ENCODE measurements at places on chromosomes 4 and X.

GRCh38 chr4:98627531-98628257 lies 30.7 kb downstream of the TSPAN5 start:
- H3K36me3 ChIP-seq, result peaks cover 3% of the 10 kb centered on the region
- DNase-seq, result no peak
- no peak overlapping the region for H3K4me3 ChIP-seq
- H3K27me3 ChIP-seq, result no peaks in the 10 kb centered on the region

- DNase-seq, result no peak
- H3K4me3 ChIP-seq, result no peak overlapping the region
Measured at GRCh38 chrX:7943600-7944245, 16.5 kb upstream of the PNPLA4 start.

- H3K27me3 ChIP-seq, result peaks cover 8% of the 10 kb centered on the region
- no peak for DNase-seq
- H3K4me3 ChIP-seq, result no peak overlapping the region
Measured at GRCh38 chr4:42385516-42385915, 11.8 kb upstream of the SHISA3 start.

DNA sequence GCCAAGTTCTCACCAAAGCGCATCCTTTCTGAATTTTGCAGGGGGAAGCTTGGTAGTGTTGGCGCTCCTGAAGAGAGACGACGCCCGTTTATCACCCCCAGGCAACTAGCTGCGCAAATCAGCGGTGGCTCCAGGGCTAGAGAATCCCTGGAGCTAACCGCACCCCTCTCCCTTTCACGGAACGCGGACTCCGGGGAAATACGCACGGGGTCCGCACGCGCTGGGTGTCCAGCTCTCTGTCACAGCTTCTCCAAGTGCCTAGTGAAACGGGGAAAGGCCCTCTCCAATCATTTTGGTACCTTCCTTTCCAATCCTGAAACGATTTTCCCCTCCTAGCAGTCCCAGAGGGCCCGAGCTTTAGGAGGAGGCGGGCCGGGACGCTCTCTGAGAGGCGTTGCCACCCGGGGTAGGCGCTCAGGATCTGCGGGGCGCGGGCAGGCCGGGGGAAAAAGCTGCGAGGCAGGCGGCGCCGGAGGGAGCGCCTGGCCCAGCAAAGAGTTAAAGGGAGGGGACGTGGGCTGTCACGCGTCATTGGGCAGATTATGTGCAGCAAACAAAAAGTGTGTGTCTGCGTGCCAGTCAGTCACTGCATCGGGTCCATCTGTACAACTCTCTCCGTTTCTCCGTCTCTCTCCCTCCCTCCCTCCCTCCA lies at the start of gene PRDM8:
PRDM8 (plus strand) TSS at position 582 of the 652 bp plus-strand sequence. CDS start 2,578 bp downstream, outside the sequence.
- peaks cover 21% of the 10 kb centered on the region for H3K4me1 ChIP-seq
- H3K27ac ChIP-seq, result no peak within 1 kb of the TSS
- peaks cover 84% of the 10 kb centered on the region for H3K27me3 ChIP-seq
- no peak for DNase-seq
- peaks cover 25% of the 10 kb centered on the region for H3K36me3 ChIP-seq

GRCh38 chr4:72896515-72896914 lies 173.0 kb downstream of the COX18 start:
- H3K4me1 ChIP-seq, result no peaks in the 10 kb centered on the region
- H3K27ac ChIP-seq, result no peak overlapping the region

DNA sequence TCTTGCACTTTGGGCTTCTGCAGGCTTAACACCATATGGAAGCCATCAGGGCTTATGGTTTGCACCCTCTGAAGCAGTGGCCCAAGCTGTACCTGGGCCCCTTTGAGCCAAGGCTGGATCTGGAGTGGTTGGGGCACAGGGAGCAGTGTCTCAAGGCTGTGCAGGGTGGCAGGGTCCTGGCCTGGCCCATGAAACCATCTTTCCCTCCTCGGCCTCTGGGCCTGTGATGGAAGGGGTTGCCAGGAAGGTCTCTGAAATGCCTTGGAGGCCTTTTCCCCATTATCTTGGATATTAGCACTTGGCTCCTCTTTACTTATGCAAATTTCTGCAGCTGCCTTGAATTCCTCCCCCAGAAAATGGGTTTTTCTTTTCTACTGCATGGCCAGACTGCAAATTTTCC lies 134.7 kb upstream of the USP9X start:
- DNase-seq, result no peak
- H3K4me3 ChIP-seq, result no peak overlapping the region
- H3K4me1 ChIP-seq, result peaks cover 14% of the 10 kb centered on the region
- H3K36me3 ChIP-seq, result no peaks in the 10 kb centered on the region
- H3K27ac ChIP-seq, result no peak overlapping the region
- H3K27me3 ChIP-seq, result no peaks in the 10 kb centered on the region

GRCh38 chr4:170979736-170980135 lies 833.5 kb upstream of the GALNTL6 start:
- no peaks in the 10 kb centered on the region for H3K36me3 ChIP-seq
- no peaks in the 10 kb centered on the region for H3K4me1 ChIP-seq
- no peak overlapping the region for H3K27ac ChIP-seq
- no peak for DNase-seq
- H3K4me3 ChIP-seq, result no peak overlapping the region

GRCh38 chr4:45358573-45359506 lies 632.5 kb upstream of the GNPDA2 start:
- no peaks in the 10 kb centered on the region for H3K27me3 ChIP-seq
- DNase-seq, result no peak
- no peaks in the 10 kb centered on the region for H3K4me1 ChIP-seq
- no peak overlapping the region for H3K4me3 ChIP-seq
- H3K27ac ChIP-seq, result no peak overlapping the region
- H3K36me3 ChIP-seq, result no peaks in the 10 kb centered on the region

- H3K27me3 ChIP-seq, result peaks cover 6% of the 10 kb centered on the region
- DNase-seq, result no peak
- H3K4me1 ChIP-seq, result no peaks in the 10 kb centered on the region
- no peak overlapping the region for H3K4me3 ChIP-seq
Measured at GRCh38 chrX:38183596-38183995, 37.1 kb downstream of the SRPX start.

DNA sequence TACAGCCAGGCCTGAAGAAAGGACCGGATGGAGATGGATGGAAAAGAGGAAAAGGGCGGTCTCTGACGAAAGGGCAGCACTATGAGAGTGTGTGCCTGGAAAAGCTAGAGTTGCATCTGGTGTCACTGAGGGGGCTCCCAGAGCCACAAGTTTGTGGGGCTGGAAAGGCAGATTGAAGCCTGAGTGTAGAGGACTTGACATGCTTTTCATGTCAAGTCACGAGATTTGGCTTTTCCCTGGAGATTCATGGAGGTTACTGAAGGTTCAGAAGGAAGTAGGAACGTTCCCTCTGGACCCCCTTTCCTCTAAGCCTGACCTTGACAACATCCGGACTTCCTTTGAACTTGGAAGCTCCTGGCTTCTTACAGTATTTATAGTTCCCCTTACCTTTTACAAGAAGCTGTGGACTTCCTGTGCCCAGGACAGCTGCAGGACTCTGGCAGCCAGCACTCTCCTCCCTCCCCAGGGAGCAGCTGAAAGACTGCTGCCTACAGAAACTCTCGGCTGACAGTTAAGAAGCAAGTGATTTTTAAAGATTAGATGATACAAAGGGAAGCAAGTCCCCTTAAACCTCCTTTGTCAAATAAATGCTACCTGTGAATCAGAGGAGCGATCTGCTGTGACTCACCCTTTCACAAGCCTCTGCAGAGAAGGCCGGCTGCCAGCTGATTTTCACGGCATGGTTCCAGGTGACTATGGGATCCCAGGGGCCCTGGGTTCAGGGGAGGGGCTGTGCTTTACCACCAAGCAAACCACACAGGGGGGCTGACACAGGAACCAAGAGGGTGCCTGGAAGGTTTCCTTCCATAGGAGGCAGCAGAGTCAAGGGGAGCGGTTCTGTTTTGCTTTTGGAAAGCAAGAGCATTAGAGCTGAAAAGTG lies 72.9 kb upstream of the STIM2 start:
- H3K4me3 ChIP-seq, result no peak overlapping the region
- H3K4me1 ChIP-seq, result peaks cover 12% of the 10 kb centered on the region
- peaks cover 3% of the 10 kb centered on the region for H3K36me3 ChIP-seq
- no peaks in the 10 kb centered on the region for H3K27me3 ChIP-seq
- no peak for DNase-seq
- no peak overlapping the region for H3K27ac ChIP-seq

- no peak for DNase-seq
- H3K36me3 ChIP-seq, result peaks cover 12% of the 10 kb centered on the region
- no peaks in the 10 kb centered on the region for H3K27me3 ChIP-seq
- H3K27ac ChIP-seq, result no peak overlapping the region
- H3K4me3 ChIP-seq, result no peak overlapping the region
Measured at GRCh38 chrX:41692162-41692749, 3.5 kb downstream of the GPR34 start.

GRCh38 chrX:134712272-134712671 lies 54.0 kb upstream of the PLAC1 start:
- H3K4me1 ChIP-seq, result peaks cover 6% of the 10 kb centered on the region
- H3K27ac ChIP-seq, result no peak overlapping the region
- H3K4me3 ChIP-seq, result no peak overlapping the region
- no peak for DNase-seq

Data from activated T-helper 2 cell treated with anti-CD3 and anti-CD28 coated beads, Interferon-gamma antibody, Interleukin-2, Interleukin-4, amounts not matched to agents 10 μg/mL and 5 μg/mL and 100 μg/mL, durations not matched to agents 14 hours and 24 hours and 36 hours (primary cell).